ENCODE measurements at places on chromosomes 11 and 22.
A peak's percentile ranks its signal among the peaks of the same experiment; 100 is the strongest.

- no peak for DNase-seq
These were observed 125.7 kb downstream of the SLC1A2 start for GRCh38 chr11:35293699-35294098.

DNA sequence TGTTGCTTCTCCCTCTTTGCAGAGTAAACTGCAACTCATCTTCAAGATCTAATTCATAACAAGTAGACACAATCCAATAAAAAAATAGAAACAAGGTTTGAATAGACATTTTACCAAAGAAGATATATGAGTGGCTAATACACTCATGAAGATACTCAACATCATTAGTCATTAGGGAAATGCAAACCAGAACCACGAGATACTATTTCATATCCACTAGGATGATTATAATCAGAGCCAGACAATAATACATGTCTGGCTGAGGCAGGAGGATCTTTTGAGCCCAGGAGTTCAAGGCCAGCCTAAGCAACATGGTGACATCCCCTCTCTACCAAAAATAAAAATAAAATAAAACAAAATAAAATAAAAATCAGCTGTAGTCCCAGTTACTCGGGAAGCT, 85.0 kb downstream of the ATG16L2 start:
- peak; percentile 5 for DNase-seq

DNA sequence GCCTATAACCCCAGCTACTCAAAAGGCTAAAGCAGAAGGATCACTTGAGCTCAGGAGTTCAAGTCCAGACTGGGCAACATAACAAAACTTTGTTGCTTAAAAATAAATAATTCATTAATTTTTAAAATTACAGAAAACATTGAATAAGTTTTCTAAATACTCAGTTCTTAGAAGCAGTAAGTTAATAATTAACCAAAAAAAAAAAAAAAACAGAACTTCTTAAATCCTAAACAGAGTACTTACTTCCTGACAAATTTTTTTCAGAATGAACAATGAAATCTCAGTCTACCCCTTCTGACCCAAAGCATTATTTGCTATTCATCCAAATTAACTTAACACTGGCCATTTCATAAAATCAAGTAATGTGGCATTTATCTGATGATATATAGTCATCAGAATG, 65.4 kb upstream of the ARHGAP32 start:
- no peak for DNase-seq

DNA sequence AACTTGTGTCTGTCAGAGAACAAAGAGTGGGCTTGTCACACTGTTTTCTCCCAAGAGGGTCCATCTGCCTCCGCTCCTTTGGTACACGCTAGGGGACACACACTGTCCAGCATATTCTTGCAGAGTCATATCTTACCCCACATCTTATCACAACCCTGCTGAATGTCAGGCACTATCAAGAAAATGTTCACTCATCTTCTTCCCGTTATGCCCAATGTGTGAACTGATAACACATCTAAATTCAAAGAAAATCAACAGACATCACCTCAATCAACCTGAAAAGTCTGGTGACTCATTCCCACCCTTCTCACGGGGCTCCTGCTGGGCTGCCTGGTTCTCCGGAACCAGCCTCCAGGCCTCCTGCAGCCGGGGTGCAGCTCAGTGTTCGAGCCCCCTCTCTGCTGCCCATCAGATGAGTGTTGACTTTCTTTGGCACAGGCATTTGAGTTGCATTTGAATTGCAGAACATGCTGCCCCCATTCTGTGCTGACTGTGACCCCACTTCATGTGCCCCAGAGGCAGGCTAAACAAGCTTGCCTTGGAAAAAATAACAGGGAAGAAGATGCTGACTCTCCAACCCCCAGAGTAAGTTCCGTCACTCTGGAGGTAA, 19.4 kb downstream of the GRAP2 start:
- no peak for DNase-seq

GRCh38 chr11:105609341-105609781, 512 bp upstream of the GRIA4 start:
- DNase-seq, result peak; percentile 60

GRCh38 chr11:71188073-71188472, 64.3 kb downstream of the SHANK2 start:
- DNase-seq, result no peak

- DNase-seq, result no peak
These were observed 55.7 kb upstream of the CLDN5 start for GRCh38 chr22:19579880-19580279.

- no peak for DNase-seq
These were observed 23.3 kb downstream of the RFPL3 start for GRCh38 chr22:32380991-32381390.

- peak; percentile 99 for DNase-seq
These were observed 133.3 kb downstream of the ATXN10 start for GRCh38 chr22:45804986-45805325.

DNA sequence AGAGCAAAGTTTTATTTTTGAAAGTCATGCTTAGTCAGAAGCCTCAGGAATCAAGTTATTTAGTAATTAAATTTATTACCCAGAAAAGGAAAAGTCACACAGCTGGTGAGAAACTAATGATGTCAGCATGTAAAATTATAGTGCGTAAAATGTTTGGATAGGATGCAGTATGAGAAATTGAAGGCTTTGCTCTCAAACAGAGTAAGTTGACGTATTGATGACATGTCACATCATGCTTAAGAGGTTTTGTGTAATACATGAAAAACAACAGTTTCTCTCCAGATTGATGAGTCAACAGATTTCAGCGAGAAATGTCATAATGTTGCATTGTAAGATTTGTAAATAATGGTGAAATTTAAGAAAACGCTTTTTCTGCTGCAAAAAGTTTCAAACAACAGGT, 769.8 kb downstream of the METTL15 start:
- DNase-seq, result peak; percentile 60

DNA sequence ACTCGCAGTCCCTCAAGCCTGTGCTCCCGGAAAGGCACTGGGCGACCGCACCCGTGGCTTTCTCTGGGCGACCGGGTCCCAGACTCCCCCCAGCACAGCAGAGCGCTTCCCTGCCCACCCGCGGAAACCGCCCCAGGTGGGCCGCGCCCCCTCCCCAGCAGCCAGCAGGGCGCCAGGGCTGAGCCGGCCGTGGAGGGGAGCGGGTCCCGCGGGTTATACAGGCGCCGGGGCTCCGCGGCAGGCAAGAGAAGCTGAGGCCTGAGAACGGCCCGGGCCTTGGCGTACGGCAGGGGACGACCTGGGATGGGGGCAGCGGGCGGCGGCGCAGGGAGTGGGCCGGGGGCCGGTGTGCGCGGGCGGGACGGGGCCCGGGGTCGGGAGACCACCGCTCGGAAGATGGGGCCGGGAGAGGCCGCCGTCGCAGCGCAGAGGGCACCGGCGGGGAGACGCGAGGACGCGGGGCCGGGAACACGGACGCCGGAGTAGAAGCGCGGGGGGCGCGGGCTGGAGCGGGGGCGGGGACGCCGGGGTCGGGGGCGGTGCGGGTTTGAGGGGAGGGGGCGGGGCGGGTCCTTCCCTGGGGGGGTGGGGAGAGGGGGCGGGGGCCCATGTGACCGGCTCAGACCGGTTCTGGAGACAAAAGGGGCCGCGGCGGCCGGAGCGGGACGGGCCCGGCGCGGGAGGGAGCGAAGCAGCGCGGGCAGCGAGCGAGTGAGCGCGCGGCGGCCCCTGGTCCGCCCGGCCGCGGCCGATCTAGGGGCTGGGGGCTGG, at the start of gene MDK:
MDK (plus strand) TSS at position 622 of the 771 bp plus-strand sequence. CDS start 389 bp downstream, outside the sequence.
- no peak for DNase-seq

Data from iris pigment epithelial cell (primary cell).